Posterior cingulate gyrus (tissue), 11 donors: ENCODE measurements at places on chromosomes 5 and 9.

GRCh38 chr5:68332080-68332451, 116.5 kb downstream of the PIK3R1 start:
- DNase-seq = no peak

- DNase-seq = no peak
These were observed 119.3 kb downstream of the RPS23 start for GRCh38 chr5:82158755-82159413.

DNA sequence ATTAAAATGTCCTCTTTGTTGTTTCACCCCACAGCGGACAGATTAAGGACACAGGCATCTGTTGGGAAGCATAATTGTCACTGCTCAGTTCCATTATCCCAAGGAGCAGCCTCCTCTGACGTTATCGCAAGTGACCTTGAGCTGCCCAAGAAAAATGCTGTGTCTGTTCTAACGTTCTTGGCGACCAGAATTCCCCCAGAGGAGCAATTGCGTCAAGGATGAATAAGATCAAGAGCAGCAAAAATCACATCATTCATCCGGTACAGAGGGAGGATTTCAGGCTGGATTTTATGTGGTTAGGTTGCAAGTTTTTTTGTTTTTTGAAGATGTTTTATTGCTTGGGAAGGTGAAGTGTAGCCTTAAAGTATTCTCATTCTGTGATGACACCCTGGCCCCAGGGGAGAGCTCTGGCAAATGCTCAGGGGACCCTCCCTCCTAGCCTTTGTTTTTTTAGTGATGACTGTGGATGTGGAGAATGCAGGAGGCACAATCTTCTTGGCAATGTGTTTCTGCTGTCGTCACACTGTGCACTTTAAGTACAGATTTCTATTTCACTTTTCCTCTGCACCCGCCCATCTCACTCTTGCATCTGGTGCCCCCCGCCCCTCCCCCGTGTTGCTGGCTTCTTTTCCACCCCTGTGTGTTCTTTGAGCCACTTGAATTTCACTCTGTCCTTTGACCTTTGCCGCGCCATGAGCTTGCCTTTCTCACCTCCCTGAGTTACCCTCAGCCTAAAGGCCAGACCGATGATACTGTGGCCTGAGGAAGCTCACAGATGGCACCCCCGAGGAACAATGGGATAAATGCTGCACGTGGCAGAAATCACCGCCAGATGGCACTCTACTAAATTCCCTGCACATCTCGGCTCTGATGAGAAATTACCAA, 308.5 kb downstream of the RAB3C start:
- DNase-seq = peak; percentile 76

DNA sequence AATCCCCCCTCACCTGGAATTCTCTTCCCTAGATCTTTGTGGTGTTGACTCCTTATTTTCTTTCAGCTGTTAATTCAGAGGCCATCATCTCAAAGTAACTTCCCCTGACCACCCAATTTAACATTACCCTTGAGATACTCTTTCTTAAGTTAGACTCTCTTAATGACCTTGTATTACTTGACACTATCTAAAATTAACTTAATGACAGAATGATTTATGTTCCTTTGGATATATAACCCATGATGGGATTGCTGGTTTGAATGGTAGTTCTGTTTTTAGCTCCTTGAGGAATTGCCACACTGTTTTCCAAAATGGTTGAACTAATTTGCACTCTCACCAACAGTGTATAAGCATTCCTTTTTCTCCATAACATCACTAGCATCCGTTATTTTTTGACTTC, 298.0 kb downstream of the NNT start:
- DNase-seq = no peak

DNA sequence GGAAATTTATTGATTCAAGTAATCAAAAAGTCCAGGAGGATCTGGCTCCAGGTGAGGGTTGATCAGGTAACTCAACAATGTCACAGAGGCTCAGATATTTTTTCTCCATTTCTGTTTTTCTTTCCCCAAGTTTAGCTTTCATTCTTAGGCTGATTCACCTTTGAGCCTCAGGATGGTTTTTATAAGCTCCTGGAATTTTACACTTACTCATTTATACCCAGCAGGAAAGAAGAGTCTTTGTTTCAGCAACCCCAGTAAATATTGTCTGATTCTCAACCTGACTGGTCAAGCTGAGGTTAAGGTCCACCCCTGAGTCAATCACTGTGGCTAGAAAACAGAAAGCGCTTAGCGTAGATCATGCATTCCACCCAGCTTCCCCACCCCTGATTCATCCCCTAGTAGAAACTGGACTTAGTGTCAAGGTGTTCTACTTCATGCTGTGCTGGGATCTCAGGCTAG, 500.6 kb downstream of the KIF4B start:
- DNase-seq = no peak

GRCh38 chr5:26295541-26295940, 742.8 kb downstream of the CDH9 start:
- DNase-seq = no peak

DNA sequence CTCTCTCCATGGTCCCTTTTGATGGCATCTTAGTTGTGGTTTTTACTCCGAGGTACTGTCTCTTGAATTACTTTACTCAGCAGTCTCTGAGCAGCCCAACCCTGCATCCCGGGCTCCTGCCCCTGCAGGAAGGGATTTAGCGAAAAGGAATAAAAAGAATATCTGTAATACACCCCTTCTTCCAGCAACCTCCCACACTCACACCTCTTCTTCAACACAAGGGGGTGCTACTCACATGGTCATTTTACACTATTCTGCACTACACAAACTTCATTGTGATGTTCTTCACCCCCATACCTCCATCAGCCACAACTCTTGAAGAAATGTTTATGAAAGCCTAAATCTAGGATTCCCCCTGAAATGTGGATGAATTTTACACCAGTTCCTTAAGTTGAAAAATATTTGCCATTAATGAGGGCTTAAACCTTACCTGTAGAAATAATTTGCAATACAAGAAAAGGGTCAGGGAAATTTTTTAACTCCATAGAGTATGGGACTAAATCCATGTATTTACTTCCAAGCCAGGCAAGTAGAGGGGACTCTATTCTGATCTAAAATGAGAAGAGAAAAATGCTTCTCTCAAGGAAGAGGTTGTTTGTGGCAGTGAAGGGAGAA, 26.0 kb downstream of the TPD52L3 start:
- DNase-seq = no peak

- no peak for DNase-seq
These were observed 389.3 kb upstream of the DMAC1 start for GRCh38 chr9:8188723-8189407.
